Ecto neural progenitor cell (in vitro differentiated cells): ENCODE measurements at places on chromosomes 5 and 9.
A peak's percentile ranks its signal among the peaks of the same experiment; 100 is the strongest.

GRCh38 chr5:56631719-56632118, 183.6 kb upstream of the MAP3K1 start:
- no peak for DNase-seq

- no peak for DNase-seq
These were observed 1160.7 kb upstream of the DMAC1 start for GRCh38 chr9:8960254-8960653.

DNA sequence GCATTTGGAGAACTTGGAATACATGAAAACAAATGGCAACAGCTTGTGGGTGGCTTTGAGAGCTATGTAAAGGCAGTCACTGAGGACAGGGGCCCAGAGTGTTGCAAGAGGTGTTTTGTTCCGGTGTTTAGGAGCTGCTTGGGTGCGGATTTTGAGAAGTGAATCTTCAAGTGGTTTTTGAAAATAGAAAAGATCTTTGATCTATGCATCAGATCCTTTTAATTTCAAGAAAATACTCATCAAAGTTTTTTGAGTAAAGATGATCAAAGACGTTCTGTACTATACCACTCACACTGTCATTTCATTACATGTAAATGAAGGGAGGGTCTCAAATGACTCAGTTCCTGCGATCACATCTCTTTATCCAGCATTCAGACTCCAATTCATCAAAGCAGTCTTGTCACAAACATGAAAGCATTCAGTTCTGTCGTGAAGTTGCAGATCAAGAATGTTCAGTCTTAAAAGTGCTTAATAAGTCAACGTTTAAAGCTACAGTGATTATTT, 112.5 kb downstream of the WDR41 start:
- DNase-seq = no peak

DNA sequence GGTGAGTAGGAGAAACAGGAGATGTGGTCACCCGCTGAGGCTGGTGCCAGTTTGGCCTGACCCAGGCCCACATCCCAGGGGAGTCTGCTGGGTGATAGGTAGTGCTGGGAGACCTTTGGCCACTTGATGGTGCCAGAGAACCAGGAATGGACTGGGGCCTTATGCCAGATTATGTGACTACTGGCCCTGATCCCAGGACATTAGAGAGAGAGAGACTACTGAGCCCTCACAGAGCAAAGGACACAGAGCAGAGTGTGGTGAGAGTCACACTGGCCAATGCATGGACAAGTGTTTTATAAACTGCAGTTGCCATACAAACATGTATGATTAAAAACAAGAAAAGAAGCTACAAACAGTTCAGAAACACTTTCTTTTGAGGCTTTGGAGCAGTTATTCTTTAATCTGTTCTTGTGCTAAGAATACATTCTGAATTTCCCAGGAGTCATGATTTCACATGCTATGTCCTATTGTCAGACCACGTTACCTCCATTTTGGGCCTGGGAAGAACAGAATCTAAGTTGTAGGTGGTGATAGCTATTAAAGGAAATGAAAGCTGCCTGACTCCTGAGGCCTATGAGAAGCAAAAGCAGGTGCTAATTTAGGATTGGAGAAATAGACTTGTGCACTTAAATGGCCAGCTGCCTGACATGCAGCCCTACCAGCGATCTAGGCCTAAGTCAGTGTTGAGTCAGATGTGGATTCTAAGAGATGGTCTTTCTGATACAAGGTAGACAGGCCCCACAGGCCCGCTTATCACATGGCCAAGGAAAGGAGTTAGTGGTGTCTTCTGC, 32.6 kb upstream of the TMOD1 start:
- DNase-seq = peak; percentile 75

DNA sequence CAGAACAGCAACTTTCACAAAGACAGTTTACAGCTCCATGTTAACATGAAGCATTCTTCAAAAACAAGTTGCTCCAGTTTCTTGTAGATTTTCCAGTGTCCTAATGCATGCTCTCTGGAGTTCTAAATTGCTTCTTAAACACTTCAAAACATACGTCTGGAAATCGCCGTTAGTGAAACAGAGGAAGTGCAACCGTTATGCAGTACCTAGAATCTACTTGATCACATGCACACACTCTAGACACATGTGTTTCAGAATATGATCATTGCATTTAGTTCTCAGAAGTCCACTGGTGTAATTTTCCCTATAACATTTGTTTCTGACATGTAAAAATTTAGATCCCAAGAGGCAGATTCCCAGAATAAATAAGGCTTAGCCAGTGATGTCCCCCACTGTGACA, 41.1 kb upstream of the RUFY1 start:
- DNase-seq = no peak

- no peak for DNase-seq
These were observed 115.3 kb downstream of the VAV2 start for GRCh38 chr9:133876836-133877235.

DNA sequence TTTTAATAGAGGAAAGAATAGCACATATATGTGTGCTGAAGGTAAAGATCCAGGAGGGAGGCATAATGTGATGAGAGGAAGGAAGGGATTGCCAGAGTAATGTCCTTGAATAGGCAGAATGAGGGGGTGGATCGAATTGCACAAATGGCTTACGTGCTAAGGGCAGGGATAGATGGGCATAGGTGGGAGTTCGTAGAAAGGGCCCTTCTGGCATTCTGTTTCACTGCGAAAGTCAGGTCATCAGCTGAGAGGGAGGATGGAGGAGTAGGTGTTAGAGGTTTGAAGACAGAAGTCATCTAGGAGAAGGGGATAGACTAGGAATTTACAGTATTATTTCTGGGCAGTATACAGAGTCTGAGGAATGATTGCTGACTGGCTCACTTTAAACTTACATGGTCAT, 32.1 kb downstream of the CNOT6 start:
- no peak for DNase-seq

DNA sequence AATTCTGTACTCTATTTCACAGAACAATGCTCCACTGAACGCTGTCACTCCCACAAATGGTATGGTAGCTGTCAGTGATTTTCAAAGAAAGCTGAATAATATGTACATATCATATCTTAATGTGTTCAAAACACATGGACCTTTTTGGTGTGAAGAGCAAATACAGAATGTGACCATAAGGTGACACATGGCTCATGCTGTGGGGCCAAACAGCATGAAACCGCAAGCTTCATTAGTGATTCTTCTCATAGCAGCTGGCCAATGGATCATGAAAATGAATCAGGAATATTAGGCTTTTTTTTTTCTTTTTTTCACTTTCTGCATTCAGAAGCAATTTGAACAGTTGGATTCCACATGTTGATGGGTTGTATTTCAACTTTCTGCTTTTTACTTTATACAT, 54.9 kb upstream of the CDH9 start:
- no peak for DNase-seq

DNA sequence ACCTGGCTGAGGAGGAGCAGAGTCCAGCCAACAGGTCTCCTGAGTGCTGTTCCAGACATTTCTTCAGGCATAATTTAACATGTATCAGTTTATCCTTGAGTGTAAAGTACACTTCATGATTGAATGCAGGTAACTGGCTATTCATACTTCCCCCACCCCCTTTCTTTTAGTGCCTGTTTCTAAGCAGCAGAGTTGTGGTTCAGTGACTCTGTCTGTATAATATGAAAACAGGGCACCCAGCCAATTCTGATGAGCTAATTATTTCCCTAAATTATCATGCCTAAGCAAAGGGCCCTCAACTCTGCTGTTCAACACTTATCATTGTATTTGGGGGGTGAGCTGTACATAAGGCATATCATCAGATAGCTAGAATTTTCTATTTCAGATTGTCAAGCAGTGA, 51.9 kb upstream of the ZSWIM6 start:
- DNase-seq = no peak

DNA sequence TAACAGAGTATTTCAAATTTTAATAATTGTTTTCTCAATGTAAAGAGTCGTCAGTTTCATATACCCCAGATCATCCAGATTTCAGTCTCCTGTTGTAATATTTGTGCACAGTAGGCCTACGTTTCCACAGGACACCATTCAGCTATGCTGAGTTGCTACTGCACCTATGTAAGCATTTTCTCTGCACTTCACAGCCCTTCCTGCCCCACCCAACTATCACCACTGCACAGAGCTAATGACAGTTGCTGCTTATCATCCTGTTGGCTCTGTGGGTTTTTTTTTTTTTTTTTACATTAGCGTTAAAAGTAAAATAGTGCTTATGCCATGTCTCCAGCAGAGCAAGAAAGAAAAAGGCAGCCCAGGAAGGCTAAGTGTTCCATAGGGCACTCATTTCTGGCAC, 5.9 kb upstream of the PRKACG start:
- no peak for DNase-seq

- no peak for DNase-seq
These were observed 187.8 kb downstream of the DEPDC1B start for GRCh38 chr5:60512117-60512516.

GRCh38 chr5:98193921-98194760, 579.3 kb upstream of the RGMB start:
- DNase-seq = no peak
